ENCODE measurements at places on chromosomes 2 and 18.

- peak; percentile 81 for DNase-seq
Measured at GRCh38 chr2:15042801-15043217, 410.3 kb downstream of the LRATD1 start.

DNA sequence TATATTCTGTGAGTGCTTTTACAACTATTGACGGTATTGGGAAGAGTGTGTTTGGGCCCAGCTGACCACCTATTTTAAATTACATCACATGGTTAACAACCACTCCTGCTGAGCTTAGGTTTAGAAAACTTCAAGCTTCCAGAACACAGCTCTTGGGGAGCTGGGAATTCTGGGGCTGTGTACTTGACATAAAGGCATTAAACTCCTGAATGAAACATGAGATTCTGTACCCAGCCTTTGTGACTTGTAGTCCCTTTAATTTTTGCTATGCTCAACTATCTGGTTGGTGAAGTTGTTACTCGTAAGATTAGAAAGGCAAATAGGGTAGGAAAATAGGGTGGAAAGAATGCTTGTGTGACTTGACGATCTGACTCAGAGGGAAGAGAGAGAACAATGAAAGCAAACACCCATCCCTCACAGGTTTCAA is 66.9 kb downstream of the LTBP1 start:
- no peak for DNase-seq

- DNase-seq: no peak
Measured at GRCh38 chr2:150824118-150824517, 336.7 kb upstream of the RND3 start.

DNA sequence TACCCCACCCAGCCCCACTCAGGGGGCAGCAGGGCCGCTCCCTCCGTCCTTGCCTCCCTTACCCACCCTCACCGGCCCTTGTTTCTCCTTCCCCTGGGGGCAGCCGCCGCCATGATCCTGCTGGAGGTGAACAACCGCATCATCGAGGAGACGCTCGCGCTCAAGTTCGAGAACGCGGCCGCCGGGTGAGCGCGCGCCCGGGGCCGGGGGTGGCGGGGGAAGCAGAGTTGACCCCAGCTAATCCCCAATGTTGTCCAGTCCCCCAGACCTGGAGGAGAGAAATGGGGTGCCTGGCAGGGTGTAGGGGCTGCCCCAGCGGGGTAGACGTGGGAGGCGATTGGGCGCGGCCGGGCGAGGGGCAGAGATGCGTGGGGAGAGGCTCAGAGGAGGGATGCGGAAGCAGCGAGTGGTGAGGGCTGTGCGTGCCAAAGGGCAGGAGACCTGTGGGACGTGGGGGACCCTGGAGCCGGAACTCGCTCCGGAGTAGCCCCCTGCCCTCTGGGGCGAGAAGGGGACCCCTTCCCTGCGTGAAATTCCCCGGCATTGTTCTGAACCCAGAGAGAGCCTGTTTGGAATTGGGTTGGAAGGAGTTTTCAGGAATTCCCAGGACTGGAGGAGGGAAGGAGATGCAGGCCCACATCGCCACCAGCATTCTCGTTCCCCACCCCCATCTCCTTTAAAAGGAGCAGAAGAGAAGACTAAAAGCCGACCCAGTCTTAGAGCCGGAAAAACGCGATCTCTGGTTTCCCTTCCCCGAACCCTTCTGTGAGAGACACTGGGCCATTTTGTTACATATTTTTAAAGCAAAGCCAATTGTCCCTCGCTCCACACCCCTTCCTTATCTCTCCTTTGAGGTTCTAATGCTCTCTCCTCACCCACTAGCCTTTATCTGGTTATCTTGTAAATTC is 625 bp downstream of the ARPC2 start:
- peak; percentile 40 for DNase-seq

DNA sequence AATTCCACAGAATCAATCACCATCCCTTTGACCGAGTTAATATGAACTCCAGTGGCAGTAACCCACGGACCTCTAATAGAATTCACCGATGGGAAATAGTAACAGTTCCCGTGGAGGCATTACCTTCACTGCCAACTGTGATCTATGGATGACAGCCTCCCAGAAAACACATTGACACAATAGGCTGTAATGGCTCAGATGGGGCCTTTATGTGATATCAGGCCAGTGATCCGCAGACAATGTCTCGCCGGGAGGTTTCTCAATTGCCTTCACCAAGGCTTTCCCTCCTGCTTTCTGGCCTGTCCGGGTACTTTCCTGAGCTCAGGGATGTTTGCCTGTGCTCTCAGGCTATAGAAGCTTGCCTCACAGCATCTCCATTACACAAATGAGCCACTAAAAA is 34.4 kb upstream of the KLF7 start:
- peak; percentile 70 for DNase-seq

- DNase-seq: no peak
Measured at GRCh38 chr2:102030855-102031527, 39.2 kb downstream of the IL1R2 start.

GRCh38 chr2:105057005-105057404 is 19.1 kb downstream of the MRPS9 start:
- no peak for DNase-seq

DNA sequence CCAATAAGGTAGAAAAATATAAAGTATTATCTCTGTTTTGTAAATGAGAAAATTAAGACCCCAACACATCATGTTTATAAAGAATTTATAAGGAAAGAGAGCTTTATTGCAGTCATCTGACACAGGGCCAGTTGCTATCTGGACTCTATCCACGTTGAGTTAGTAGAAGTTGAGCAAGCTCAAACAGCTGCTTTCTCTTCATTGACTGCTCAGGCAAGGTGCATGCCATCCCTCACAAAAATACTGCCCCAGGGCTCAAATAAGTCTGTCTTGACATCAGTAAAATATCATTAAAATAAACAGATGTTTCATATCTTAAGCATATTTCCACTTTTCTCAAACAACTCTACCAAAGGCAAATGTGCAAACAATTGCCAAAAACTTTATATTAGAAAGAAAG is 14.8 kb downstream of the COL5A2 start:
- no peak for DNase-seq

- no peak for DNase-seq
Measured at GRCh38 chr2:216202626-216203250, 93.6 kb downstream of the XRCC5 start.

DNA sequence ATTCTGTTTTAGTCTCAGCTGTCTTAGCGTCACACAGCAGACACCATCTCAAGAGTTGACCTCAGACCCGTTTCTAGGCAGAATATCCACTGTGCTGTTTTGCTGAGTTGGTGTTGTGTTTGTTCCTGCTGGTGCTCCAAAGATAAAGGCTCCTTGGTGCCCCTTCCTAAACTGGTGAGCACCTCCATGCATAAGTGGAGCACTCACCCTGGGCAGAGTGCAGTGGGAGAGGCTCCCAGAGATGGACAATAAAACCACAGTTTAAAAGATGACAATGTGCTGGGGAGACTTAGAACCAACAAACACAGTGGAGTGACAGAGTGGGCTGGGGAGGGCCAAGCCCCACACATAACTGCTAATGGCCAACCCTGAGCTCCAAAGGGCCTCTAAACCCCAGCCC is 271.1 kb downstream of the PHLPP1 start:
- DNase-seq: no peak

GRCh38 chr2:46798998-46799698 is 116.5 kb downstream of the MCFD2 start:
- no peak for DNase-seq

DNA sequence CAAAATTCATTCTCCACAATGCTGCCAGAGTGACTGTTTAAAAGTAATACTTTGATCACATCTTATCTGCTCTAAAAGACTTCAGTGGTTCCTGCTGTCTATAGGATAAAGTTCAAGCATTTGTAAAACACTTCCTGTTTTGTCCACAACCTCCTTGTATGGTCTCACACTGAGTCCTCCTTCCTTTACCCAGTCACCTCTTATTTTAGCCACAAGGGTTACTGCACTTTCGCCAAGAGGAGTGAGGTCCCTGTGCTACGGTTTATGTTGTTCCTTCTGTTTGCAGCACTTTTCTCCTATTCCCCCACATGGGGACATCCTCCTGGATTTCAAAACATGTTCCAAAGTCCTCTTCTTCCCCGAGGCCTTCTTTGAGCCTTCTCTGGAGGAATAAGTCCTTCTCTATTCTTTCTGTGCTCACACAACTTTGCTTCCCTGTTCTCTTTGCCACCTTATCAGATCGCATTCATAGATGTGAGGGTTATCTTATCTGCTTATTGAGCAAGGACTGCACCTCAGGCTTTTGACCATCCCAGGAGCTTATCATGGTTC is 112.2 kb upstream of the NABP1 start:
- no peak for DNase-seq

DNA sequence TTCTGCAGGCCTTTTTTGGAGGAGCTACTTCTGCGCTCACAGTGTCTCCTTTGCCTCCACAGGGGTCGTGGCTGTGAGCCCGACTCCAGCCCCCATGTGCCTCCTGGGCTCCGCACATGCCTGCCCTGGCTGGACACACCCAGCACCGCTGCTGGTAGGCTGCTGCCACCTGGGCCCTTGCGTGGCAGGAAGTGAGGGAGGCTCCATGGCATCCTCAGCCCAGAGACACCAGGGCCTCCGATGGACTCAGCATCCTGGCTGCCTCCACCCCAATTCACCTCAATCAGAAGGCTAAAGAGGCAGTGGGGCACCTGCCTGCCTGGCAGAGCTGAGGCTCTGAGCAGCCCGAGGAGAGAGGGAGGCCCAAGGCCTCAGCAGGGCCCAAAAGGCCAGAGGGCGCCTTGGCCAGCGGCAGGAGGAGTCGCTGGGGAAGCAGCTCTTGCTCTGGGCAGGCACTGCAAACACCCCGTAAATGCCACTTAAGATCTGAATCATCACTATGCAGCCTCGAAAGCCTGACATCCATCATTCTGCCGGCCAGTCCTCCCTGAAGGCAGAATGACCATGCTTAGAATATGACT is 68.3 kb upstream of the OTOS start:
- no peak for DNase-seq

DNA sequence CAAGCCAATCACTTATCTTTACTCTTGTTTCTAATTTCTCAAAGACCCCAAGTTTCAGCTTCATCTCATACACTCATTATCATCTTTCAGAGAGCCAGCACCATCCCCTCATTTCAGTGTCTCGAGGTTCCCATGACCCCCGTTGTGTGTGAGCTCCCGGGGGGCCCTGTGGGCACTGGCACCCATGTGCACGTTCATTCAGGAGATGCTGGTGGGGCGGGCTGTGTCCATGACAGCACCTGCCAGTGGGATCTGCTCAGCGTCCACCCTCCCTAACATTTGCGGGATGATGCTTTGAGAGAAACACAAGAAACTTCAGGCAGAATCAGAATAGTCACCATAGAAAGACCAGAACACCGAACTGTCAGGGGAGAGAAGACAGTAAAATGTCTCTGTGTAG is 120.5 kb downstream of the MBP start:
- DNase-seq: no peak

GRCh38 chr18:3236470-3236869 is 11.1 kb upstream of the MYL12A start:
- no peak for DNase-seq

DNA sequence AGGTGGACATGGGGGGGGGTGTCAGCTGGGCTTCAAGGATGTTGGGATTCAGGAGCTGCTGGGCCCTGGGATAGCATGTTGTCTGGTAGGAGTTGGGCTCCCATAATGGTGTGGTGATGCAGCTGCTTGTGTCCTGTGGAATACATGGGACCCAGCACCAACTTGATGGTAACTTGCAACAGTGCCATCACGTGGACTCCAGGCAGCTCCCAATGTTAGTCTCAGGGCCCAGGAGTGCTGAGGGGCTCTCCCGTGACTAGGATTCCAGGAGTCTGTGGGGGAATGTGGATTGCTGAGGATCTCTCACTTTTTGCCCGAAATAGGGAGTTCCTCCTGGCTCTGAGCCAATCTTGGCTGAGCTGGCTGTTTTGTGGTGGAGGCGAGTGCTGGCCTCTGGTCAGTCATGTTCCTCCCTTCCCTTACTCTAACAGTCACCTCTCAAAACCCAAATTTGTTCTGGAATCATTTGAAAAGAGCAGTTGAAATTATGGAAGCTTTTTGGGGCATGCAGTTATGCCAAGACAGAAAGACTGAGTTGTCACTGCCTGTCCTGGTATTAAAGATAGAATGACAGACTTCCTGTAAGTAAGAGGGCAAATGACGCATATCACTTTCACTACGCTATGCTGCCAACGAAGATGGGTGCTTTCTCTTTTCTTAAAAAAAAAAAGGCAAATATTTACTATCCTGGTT is 607.1 kb downstream of the ADCYAP1 start:
- no peak for DNase-seq

DNA sequence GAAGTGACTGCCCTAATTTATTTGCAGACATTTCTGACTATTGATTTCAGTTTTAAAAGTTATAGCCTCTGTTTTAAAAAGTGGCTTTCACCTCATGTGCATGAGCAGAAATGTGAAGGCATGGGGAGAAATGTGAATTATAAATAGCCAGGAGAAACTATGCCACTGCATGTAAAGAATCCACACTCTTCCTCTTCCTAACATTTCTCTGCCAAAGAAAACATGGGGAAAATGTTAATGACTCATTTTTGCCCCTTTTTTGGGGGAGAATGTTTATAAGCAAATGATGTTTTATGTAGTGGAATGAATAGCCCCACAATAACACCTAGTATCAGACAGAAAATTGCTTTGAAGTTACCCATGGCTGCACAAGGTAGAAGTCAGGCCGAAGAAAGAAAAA is 249.0 kb upstream of the TANK start:
- DNase-seq: no peak

DNA sequence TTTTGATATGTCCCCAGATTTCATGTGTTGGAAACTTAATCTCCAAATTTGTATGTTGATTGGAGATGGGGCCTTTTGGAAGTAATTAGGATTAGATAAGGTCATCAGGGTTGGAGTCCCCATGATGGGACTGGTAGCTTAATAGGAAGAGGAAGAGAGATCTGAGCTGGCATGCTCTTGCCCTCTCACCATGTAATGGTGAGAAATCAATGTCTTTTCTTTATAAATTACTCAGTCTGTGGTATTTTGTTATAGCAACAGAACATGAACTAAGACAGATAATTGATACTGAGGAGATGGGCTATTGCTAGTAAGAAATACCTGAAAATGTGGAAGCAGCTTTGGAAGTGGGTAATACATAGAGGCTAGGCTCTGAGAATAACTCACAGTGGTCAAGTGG is 48.0 kb downstream of the CDC42EP3 start:
- DNase-seq: no peak

Data from NCI-H345 (cell line).